Activated T-cell treated with anti-CD3 and anti-CD28 coated beads, Interleukin-2, amount 50 U/mL, for 72 hours (primary cell): ENCODE measurements at places on chromosomes 4 and X. TPM values are rescaled to one million over a fixed set of nuclear protein-coding genes. Genes with fewer than 3 reads are reported as not detected.

Gene SMIM10L2A
- 0.44 TPM for total RNA-seq

Gene ARSH
- not detected for total RNA-seq

Gene BTK
- 1.9 TPM for total RNA-seq

Gene HCFC1
- total RNA-seq: 65.8 TPM

Gene TRIM60
- not detected for total RNA-seq

Gene NEUROG2
- total RNA-seq: 0.23 TPM

Gene FDCSP
- not detected for total RNA-seq

DNA sequence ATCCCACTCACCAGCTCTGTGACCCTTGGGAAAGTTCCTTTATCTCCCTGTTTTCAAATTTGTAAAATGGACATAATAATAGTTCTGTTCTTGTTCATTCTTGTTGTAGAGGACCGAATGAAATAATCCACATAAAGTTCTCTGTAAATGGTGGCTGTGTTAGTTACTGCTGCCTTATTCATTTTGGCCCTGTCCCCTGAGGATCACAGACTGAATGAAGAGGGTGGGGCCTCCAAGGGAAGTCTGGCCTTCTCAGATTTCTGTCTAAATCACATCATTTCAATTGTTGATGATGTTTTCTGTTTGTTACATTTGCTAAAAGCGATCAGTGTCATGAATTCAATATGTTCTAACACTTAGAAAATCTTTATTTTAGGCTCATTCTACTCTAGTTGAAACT lies 117.9 kb downstream of the PPEF1 start:
- DNase-seq: no peak

DNA sequence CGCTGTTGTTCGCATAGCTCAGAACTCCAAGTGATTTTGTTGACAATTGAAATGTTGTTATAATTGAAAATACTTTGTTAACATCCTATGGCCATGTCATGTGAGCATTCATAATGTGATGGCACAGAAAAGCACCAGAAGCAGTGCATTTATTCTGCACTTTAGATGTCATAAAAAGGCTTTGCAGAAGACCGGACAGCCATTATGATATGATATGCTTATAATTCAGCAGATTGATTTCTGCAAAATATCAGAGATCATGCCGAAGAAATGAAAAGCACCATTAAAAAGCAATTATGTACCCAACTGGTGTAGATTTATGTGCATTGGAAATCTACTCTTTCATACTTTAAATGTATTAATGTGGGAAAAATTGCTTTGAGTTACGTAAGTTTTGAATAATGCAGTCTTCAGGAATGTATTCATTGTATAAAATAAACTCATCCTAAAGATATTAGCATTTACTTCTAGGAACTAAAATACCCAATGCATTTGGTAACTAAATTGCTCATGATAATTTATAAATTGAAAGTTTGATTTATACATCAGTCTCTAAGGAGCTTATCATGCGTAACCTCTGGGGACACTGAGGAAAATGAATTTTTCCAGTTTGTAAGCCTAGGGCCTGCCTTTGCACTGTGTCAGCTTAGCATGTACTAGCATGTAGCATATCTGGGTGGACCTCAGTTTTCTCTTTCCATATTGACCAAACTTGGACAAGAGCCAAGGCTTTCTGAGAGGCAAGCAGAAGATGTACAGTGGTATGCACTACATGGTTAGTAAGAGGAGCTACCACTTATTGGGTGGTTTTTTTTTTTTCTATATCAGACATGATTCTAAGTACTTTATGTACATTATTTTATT lies 43.6 kb downstream of the TLR10 start:
- DNase-seq: no peak

DNA sequence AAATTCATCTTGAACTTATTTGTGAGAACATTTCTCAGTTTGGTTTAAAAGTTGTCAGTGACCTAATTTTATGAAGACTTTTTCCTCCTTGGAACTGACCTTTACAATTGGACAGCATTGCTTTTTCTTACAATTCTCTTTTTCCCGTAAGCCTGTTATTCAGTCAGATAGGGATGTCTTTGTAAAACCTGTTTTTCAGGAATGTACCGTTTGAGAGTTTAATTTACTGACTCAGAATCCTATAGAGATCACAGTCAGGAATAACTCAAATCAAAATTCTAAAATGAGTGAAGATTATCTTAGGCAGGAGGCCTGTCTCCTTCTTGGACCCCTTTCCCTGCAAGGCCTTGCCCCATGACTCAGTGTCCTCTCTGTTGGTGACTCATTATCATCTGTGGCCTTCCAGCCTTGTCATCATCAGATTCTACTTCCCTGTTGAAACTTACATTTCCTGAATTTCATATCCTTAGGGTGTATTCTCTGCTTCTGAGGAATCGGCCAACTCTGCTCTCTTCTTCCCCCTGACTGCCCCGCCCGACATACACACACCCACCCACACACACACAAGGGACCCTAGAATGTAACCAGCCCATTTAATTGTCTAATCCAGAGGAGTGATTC lies 99.8 kb downstream of the ARHGAP10 start:
- peak; percentile 3 for DNase-seq

DNA sequence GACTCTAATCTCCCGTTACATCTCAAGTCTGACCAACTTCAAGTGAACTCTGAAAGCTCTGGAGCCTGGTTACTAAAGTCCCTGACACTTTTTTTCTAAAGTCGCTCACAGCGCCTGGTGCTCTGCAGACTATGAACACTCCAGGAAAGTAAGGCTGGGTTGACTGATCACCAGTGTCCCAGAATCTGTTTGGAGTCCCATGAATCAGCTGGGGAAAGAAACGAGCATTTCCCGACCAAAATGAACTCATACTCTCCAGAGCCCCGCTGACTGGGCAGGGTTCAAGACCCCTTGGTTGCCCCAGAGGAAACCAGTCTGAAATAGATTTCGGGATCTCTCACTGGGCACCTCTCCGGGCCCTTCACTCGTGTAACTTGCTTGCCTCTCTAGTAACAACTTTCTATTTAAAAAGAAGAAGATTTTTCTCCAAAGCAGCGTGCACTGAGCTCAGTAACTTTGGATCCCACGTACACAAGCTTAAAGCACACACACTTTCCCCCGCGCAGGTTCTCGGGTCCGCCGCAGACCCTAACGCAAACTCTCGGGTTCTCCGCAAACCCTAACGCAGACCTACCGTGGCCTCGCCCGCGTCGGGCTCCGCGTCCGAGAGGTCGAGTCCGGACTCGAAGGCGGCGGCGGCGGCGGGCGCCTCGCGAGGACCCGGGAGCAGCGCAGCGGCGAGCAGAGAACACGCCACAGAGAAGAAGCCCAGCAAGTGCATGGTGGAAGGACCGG lies 964 bp downstream of the VEGFC start:
- DNase-seq: no peak

DNA sequence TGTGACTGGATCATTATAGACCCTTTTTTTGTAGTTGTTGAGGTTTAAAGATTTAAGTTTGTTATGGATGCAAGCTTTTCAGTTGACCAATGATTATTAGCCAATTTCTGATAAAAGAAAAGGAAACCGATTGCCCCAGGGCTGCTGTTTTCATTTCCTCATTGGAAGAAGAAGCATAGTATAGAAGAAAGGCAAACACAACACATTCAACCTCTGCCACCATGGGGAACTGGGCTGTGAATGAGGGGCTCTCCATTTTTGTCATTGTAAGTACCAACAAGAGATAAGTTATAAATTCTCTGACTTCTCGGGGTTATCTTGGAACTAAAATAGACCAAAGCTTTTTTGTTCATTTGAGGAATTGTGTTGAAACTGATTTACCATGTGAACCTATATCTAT lies at the start of gene CYBB:
TSS of gene CYBB (plus strand) at position 203 of the 400 bp plus-strand sequence. CDS start at position 222, 19 bp downstream.
- no peak for DNase-seq

GRCh38 chrX:154603438-154604430 lies 15.3 kb downstream of the CTAG1B start:
- no peak for DNase-seq

DNA sequence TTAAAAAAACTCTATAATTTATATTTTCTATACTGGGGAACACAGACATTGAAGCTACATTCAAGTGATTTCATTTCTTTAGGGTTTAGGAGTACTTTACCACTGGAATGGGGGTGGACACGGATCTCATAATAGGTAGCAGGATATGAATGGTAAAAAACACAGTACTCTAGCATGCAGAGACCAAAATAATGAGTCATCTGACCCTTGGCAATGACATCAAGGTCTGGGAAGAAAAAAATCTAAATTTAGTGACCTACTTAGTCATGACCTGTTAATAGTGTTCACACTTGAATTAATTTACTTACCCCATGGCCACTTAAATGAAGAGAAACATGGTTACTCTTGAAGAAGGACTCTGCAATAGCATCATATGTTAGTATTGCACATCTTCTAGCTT lies 187.9 kb downstream of the EPHA5 start:
- DNase-seq: no peak

GRCh38 chr4:140704392-140704960 lies 51.7 kb downstream of the TBC1D9 start:
- DNase-seq: no peak

DNA sequence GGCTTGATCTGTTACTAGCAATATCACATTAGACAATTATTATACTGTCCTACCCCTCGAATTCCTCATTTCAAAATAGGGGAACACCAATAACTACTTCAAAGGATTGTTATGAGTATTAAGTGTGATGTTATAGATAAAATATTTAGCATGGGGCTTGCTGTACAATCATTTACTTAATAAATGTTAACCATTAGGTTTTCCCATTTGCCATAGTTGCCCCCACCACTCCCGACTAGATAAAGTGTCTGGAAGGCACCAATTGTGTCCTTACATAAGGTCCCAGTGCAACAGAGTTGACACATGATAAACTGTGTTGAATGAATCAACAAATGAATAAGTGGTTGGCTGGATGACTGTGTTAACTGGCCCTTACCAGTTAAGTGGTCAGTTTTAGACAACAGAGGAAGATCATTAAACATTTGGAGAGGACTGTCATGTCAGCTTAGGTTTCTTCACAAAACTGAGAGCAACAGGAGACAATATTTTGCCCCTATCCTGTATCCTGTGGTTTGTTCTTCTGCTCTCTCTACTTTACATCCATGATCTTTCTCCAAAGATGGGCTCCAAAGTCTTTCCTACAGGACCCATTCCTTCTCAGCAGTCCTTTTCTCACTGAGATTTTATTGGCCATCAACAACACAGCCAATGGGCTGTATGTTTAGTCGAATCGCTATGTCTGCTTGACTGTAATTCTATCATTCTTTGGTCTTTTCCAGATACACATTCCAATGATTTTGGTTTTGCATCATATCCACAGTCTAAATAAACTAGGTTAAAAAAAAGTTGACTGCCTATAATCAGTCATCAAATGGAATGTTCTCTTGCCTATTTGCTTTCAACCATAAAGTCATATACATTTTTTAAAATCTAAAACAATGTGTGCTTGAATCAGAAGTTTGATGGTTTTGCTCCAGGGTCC lies 74.4 kb downstream of the RNF150 start:
- no peak for DNase-seq

GRCh38 chr4:128524311-128524710 lies 236.7 kb upstream of the PGRMC2 start:
- no peak for DNase-seq

GRCh38 chrX:83022020-83022419 lies 486.1 kb upstream of the POU3F4 start:
- no peak for DNase-seq

GRCh38 chrX:12997906-12998687 lies 23.2 kb downstream of the TMSB4X start:
- DNase-seq: peak; percentile 36

DNA sequence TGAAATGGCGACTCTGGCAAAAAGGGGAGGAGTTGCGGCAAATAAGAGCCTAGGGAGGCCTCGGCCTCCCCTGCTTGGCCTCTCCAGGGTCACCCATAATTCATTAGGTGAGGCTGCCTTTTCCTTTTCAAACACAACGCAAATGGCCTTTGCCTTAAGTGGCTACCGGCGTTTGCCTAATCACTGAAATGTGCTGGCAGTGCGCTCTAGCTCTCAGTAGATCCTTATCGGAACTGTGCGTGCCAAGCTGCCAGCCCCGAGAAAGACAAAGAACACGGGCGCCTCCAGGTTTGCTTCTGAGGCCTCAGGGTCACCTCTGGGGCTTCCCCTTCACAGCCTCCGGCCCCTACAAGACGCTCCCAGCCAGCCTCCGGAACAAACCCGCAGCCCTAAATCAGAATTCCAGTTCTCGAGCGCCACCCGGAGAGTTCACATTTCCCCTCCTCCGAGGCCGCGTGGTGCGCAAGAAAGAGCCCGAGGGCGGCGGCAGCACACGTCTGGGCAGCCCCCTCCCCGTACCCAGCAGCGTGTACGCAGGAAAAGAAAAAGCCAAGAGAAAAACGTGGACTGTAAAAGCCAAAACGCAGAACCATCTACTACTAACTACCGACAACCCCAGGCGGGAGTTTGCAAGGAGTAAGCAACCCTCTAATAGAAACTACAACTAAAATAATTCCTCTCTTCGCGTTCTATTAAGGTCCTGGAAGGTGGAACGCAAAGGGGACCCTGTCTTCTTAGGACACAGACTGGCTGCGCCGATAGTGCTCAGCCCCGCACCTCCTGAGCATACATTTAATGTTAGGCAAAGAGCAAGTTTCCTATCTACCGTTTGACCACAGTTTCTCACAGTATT lies 76.5 kb upstream of the BCOR start:
- peak; percentile 71 for DNase-seq
